ENCODE measurements at places on chromosomes 12 and 14. TPM values are rescaled to one million over a fixed set of nuclear protein-coding genes. Genes with fewer than 3 reads are reported as not detected.

DNA sequence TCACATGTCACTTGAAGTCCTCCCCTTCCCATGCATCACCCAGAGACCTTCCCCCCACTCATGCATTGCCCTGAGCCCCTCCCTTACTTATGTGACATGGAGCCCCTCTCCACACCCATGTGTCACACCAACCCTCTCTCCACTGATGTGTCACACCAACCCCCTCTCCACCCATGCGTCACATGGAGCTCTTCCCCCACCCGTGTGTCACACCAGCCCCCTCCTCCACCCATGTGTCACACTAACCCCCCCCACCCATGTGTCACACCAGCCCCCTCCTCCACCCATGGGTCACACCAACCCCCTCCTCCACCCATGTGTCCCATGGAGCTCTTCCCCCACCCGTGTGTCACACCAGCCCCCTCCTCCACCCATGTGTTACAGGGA, 30.4 kb downstream of the RTL1 start:
- DNase-seq: no peak
- H3K27me3 ChIP-seq: no peaks in the 10 kb centered on the region
- H3K36me3 ChIP-seq: no peaks in the 10 kb centered on the region
- H3K27ac ChIP-seq: no peak overlapping the region
- H3K4me1 ChIP-seq: peaks cover 9% of the 10 kb centered on the region
- no peak overlapping the region for H3K4me3 ChIP-seq

Gene SLC7A8
- 0.07 TPM for total RNA-seq

- no peaks in the 10 kb centered on the region for H3K4me1 ChIP-seq
- H3K36me3 ChIP-seq: no peaks in the 10 kb centered on the region
- no peak for DNase-seq
- H3K4me3 ChIP-seq: no peak overlapping the region
These were observed 15.5 kb downstream of the ADGRD1 start for GRCh38 chr12:130969223-130969622.

- H3K36me3 ChIP-seq: no peaks in the 10 kb centered on the region
- no peak overlapping the region for H3K27ac ChIP-seq
- H3K4me1 ChIP-seq: no peaks in the 10 kb centered on the region
- no peak for DNase-seq
These were observed 25.7 kb downstream of the PMCH start for GRCh38 chr12:102171951-102172350.

DNA sequence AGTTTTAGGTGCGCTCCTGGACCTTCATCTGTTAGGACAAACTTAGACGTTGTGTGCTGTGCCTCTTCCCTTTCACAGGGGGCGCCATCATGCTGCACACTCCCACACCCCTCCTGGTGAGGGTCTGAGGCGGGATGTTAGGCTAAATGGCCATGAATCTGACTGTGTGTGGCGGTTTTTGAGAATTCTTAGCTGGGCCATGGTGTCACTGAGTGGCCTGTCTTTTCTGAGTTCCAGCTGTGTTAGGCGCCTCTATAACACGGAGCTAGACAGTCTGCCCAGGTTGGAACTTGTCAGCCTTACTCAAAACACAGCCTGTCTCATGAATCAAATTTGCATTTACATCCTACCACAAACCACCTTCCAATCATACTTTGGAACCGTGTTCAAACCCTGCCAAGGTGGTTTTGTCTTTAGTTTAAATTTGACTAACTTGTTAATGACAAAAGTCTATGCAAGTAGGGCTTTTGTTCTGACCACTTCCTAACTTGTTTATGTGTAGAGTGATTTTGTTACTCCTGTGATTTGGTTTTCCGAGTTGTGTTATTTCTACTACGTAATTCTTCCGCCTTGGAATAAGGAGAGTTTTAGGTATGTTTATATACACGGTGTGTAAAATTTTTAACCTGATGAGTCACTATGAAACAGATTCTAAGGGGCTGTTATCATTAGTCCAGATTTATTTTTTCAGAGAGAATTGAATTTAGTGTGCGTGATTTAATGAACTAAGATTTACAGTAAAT, 19.6 kb downstream of the ACVR1B start:
- DNase-seq: peak; percentile 73
- no peaks in the 10 kb centered on the region for H3K27me3 ChIP-seq
- peaks cover 76% of the 10 kb centered on the region for H3K4me1 ChIP-seq
- peak overlapping the region; percentile 88 for H3K27ac ChIP-seq
- H3K36me3 ChIP-seq: no peaks in the 10 kb centered on the region

Data from natural killer cell treated with Interleukin-12 subunit alpha and Interleukin-12 subunit beta and Interleukin-15 and Interleukin-18, amount 100 ng/mL, for 72 hours (primary cell).